NCI-H1417 (cell line): ENCODE measurements at places on chromosomes 11 and 22.
A peak's percentile ranks its signal among the peaks of the same experiment; 100 is the strongest.

DNA sequence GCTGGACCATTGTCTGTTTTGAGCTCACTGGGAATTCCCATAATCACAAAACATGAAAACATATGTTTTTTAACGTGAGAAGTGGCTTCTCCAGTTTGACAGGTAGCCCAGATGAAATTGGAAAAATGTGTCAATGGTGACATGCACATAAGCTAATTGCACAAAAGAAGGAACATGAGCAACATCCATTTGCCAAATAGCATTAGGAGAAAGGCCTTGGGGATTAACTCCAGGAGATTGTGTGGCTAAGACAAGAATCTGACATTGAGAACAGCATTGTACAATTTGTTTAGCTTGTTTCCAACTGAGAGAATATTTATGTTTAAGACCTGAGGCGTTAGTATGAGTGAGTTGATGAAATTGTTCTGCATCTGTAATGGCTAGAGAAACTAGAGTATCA, 147.0 kb upstream of the API5 start:
- DNase-seq = no peak

GRCh38 chr11:60919320-60919719, 4.9 kb upstream of the TMEM132A start:
- no peak for DNase-seq

- DNase-seq = no peak
Measured at GRCh38 chr11:111450480-111451320, 61.5 kb downstream of the BTG4 start.

GRCh38 chr22:33451866-33452469, 393.8 kb upstream of the SYN3 start:
- peak; percentile 40 for DNase-seq

DNA sequence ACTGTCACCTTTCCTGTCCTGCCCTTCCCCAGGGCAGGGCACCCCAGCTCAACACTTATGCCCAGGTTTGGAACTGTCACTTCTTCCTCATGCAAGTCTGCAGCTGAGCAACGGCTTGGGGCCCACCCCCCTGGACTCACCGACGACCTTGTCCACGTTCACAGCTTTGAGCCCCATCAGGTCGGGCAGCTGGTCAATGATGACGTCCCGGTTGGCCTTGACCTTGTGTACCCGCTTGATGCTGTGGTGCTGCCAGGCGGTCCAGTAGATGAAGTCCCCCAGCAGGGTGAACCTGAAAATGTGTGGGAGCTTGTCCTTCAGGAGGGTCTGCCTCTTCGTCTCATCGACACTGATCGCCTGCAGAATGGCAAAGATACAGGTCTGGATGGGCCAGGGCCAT, 135.0 kb downstream of the CRYBB2 start:
- DNase-seq = no peak

DNA sequence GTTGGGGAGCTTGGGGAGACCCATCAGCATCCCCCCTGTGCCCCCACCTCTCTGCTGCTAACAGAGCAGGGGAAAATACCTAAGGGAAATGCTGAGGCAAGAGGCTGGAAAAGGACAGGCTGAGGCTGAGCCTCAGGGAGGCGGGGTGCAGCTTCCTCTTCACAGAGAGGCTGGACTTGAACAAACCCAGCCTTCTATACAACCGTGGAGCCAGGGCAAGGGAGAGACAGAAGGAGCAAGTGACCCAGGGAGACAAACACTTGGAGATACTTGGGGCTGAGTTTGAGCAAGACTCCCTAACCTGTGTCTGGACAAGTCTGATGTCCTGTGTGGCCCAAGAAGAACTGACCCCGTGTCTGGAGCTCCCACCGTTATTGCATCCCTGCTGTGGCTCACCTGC, at the start of gene SLCO2B1:
Gene SLCO2B1, plus strand, starts transcription at position 229 of the 400 bp plus-strand sequence. CDS start 275 bp downstream, outside the sequence.
- DNase-seq = no peak

DNA sequence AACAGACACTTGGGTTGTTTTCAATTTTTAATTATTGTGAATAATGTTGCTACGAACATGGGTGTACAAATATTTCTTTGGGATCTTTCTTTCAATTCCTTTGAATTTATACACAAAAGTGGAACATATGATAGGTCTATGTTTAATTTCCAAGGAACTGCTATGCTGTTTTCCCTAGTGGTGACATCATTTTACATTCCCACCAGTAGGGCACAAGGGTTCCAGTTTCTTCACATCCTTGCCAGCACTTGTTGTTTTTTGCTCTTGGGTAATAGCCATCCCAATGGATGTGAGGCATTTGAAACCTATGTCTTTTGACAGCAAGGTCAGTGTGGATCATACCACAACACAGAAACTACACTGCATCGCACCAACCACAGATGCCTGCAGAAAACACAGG, 41.8 kb upstream of the SCN3B start:
- DNase-seq = no peak

DNA sequence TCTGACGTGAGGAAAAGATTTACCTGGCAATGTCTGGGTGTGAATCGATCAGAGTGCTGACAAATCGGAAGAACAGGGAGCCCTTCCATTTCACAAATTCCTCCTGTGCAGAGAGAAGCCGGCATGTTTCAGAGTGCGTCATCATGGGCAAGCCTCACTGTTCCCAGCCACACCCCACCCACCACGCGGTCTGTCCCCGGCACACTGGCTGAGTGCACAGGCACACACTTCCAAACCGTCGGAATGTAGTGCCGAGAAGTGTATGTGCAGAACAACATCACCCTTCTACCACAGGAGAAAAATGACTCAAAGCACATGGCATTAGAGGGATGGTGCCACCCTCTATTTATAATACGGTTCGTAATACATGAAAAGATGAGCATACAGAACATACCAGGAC, 47.5 kb downstream of the NCAPD3 start:
- no peak for DNase-seq

GRCh38 chr22:27386186-27386585, 415.4 kb downstream of the MN1 start:
- peak; percentile 49 for DNase-seq

DNA sequence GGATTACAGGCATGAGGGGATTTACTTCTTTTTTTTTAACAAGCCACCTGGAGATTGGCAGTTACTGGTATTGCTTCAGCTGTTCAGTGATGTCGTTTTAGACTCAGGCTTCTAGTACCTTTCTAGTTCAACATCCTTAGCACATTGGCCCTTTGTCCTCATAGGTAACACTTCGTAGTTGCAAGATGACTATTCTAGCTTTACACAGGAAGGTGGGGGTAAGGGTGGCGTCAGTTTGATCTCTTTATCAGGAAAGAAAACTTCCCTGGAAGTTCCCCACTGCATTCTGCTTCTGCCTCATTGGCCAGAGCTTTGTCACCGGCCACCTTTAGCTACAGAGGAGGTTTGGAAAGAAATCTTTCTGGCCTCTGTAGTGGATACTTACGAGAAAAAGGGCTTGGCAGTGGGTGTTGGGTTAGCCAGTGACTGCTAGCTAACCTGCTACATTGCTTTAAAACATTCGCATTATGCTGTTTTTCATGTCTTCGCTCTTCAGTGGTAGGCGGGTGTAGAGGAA, 40.7 kb downstream of the SFI1 start:
- DNase-seq = no peak

GRCh38 chr11:133504906-133505305, 27.4 kb downstream of the OPCML start:
- no peak for DNase-seq

GRCh38 chr22:38203090-38203810, 1.5 kb downstream of the MAFF start:
- peak; percentile 17 for DNase-seq

GRCh38 chr22:23534201-23534850, 45.8 kb downstream of the IGLL1 start:
- DNase-seq = no peak

DNA sequence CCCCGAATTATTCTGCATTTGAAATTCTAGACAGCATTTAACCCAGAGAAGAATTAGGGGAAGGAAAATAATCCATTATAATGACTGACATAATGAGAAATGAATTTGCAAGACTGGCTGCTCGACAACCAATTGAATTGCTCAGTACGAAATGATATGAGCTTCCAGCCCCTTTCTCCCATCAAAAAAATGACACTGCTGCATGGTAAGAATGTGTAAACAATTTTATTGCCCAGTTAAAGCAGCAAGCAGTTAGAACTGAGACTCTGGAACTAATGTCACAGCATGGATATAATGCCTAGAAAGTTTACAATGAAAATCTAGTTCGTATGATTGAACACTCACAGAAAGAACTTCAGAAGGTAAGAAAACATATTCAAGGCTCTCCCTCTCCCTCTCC, 24.7 kb upstream of the PCF11 start:
- DNase-seq = no peak

GRCh38 chr11:44400431-44400830, 90.5 kb upstream of the ALX4 start:
- no peak for DNase-seq

GRCh38 chr11:45147891-45148675, 1.6 kb downstream of the PRDM11 start:
- no peak for DNase-seq

- no peak for DNase-seq
Measured at GRCh38 chr11:81449588-81450156, 1284.0 kb downstream of the FAM181B start.

DNA sequence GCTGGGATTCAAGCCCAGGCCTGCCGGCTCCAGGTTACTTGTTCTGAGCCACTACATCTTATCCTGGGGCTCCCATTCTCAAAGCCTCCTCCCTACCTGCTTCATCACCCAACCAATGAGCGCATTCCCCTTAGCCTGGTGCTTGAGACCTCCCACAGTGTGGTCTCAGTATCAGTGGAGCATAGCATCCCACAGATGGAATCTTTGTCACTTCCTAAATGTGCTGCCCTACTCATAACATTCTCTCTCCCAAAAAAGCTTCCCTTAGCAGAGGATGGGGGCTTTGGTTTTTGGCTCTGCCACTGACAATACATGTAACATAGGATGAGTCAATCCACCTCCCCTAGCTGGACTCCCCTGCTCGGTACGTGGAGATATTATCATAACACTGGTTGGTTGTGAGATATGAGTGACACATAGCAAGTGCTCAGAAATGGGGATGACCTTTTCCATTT, 28.8 kb downstream of the TEAD1 start:
- DNase-seq = no peak

- no peak for DNase-seq
Measured at GRCh38 chr11:17604201-17604914, 57.3 kb downstream of the OTOG start.

DNA sequence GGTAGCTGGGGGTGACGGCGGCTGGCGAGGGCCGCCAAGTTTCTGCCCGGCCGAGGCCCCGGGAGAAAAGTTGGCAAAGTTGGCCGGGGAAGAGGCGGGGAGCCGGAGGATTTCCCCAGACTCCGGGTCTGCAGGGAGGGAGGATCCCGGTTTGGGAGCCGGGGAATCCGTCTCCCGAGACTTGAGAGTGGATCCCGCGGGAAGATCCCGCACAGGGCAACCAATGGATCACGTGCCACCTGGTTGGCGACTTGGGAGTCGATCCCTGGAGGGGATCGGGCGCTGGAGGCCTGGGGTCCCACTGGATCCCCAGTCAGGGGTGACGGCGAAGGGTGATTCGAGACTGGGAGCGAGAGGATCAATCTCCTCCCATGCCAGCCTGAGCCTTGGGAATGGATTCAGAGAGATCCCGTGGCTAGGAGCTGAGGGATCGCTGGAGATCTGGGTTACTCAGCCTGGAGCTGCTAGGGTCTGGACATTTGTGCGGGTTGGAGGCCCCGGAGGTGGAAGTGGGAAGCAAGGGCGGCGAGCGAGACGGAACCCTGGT, 394 bp downstream of the KIAA1671 start:
- peak; percentile 77 for DNase-seq

DNA sequence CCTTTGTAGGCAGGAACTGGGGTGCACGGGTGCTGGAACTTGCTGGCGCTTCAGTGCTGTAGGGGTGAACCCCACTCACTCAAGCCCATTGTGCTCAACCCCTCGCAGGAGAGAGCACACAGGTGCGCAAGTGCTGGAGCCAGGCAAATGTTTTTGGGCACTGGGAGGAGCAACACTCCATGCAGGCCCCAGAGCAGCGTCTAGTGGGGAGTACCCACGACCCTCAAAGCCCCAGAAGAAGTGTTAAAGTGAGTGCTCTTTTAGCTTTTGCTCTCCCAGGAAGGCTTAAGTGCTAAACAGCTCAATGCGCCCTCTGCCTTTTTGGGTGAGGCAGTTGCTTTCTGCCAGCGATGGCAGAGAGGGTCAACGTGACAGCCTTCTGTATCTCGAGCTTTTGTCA, 282.2 kb upstream of the ARHGAP42 start:
- DNase-seq = no peak

GRCh38 chr11:34754171-34754823, 133.4 kb downstream of the EHF start:
- DNase-seq = no peak

DNA sequence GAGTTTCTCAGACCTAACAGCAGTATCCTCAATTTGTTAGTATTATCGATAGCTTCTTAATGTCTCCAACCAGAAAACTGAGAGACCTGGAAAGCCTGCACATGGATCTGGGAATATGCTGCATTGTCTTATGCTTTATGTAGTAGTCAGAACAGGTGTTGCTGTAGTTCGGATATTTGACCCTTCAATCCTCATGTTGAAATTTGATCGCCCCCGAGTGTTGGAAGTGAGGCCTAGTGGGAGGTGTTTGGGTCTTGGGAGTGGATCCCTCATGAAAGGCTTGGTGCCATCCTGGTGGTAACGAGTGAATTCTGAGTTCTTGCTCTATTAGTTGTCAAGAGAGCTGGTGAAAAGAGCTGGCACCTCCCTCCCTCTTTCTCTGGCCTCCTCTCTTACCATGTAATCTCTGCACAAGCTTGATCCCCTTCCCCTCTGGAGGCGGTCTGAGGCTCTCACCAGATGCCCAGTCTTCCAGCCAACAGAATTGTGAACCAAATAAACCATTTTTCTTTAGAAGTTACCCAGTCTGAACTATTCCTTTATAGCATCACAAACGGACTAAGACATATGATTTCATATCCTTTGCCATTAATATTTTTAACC, 227.1 kb downstream of the DDX10 start:
- no peak for DNase-seq

DNA sequence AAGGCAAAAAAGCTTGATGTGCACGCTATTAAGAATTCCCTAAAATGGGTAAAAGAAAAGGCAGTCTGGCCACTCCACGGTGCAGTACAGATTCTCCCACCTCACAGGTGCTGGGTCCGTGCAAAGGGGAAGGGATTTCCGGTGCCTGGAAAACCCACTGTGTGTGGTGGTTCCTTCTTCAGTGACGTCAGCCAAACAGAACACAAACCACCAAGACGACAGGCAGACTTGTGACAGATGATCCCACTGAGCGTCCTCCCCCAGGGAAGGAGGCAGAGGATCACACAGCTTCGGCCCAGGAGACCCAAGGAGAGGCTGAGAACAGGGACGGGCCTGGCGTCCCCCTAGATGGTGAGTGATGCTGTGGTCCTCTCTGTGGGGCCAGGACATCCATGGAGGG, 18.6 kb downstream of the PHF21B start:
- no peak for DNase-seq

DNA sequence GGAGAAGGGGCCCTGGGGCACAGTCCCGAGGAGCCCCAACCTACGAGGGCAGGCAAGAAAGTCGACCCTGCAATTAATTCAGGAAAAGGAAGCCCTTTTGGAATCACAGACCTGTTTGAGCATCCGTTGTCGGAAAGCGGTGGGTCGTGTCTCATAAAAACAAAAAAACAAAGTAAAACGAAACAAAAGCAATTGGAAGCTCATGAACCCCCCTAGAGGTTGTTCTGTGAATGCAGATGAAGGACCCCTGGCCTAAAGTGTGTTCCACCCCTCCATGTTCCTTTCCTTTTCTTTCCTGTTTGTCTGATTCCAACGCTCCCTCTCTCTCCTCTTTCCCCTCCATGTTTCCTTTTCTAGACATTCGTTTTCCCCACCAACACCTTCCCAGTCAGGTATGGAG, 203.7 kb downstream of the GRIK4 start:
- DNase-seq = no peak

- DNase-seq = no peak
Measured at GRCh38 chr22:36153501-36154422, 6.8 kb downstream of the APOL3 start.

GRCh38 chr11:17741487-17741886, 6.9 kb downstream of the KCNC1 start:
- no peak for DNase-seq
